Stimulated activated CD8-positive, alpha-beta memory T cell treated with anti-CD3 and anti-CD28 coated beads, Interleukin-15, amount 100 ng/mL, for 24 hours (primary cell): ENCODE measurements at places on chromosomes 2 and 18.

- DNase-seq = no peak
Measured at GRCh38 chr18:39701839-39702238, 2136.2 kb upstream of the CELF4 start.

DNA sequence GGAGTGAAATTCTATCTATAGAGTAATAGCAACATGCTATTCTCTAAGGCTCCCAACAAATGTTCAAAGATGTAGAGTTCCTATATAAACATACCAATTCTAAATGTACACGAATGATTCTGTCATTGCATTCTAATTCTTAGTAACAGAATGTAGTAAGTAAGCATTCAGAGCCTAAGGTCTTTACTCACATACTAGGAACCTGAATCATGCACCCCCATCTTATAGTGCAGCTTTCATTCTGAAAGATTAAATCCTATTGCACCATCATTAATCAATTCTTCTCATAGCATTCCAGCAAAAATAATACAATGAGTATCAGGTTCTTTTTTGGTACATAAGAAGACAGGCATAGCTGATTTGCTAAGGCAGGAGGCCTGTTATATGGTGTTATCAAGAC, 230.0 kb downstream of the NCKAP5 start:
- DNase-seq = no peak

DNA sequence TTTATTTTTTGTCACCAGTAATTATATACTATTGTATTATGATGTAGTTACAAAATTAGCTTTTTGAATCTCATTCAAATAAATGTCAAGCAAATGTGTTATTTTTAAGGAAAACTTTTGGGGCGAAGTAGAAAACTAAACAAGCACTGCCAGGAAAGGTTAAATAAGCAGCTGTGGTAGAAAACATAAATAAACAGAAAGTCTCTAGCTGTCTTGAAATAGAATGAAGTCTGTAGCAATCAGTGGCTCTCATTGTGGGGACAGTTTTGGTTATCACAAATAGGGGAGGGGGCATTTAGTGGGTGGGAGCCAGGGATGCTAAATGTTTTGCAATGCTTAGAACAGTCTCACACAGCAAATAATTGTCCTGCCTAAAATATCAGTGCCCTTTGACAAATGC, 3.4 kb downstream of the INSIG2 start:
- no peak for DNase-seq

GRCh38 chr18:63253014-63253413, 66.6 kb downstream of the BCL2 start:
- DNase-seq = no peak

DNA sequence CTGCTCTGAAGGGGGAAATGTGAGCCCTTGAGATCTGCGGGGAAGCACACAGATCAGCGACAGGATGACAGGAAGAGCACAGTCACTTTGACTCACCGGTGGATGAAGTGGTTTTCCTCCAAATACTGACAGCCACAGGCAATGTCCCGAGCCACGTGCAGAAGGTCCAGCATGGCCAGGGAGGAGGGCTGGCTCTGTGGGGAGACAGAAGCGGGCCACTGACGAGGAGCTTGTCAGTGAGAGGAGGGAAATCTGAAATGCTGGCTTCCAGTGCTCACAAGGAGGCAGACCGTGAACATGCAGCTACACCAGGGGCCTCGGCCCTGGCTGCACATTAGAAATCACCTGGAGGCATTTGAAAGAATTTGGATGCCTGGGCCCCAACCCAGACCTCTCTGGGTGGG, 98.7 kb downstream of the CLIP4 start:
- DNase-seq = no peak

DNA sequence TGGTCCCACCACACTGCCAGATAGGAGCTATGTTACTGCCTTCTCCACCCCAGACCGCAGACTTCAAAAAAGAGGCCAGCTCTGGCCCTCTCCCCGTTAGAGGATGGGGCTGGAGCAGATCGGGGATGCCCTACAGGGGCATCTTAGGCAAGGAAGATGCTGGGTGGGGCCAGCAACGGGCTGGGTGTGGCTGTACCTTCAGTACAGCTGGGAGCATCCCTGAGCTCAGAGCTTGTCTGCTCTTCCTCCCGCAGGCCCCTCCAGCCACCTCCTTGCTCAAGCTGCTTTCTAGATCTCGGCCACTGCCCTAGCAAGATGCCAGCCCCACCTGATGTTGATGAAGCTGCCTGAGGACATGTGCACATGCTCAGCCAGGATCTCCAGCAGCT, 9.8 kb downstream of the PTPRN start:
- no peak for DNase-seq

DNA sequence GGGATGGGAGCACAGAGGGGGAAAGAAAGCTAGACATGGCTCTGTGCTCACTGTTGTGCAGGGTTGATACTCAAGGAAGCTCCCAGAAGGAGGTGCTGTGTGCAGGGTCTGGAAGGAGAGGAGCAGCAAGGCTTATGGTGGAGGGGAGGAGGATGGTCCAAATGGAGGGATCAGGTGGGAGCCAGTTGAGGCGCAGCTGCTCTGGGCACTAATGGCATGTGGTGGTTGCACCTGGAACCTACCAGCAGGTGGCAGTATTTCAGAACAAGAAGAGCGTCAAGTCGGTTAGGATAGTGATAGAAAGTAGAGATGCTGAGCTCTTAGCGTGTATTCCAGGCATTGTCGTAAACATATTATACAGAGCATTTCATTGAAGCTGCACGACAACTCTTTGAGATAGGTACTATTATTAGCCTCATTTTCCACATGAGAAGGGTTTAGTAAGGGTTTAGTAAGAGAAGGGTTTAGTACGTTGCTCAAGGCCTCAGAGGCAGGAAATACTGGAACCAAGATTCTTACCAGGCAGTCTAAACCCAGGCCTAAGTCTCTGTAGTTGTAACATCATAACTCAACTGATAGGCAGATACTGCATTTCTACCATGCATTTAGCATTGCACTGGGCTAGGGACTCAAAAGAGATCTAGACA, 223.7 kb downstream of the CYP26B1 start:
- no peak for DNase-seq

GRCh38 chr18:48161911-48162698, 231.6 kb upstream of the SMAD2 start:
- DNase-seq = no peak

DNA sequence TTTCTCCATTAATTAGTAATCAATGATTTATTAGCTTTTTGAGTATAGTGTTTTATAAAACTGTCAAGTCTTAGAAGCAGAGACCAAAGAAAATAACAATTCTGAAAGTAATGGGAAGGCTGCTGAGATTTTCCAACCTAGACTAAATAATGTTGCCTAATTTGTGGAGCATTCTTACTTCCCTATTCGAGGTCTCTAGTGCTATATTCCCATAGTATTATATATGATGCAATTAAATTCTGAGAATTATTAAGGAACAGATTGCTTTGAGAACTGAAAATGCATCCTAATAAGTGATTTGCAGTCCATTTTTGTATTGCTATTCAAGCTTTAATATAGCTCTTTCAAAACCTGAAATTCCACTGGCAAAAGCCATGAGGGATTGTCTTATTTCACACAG, 27.7 kb upstream of the DOCK10 start:
- DNase-seq = no peak

DNA sequence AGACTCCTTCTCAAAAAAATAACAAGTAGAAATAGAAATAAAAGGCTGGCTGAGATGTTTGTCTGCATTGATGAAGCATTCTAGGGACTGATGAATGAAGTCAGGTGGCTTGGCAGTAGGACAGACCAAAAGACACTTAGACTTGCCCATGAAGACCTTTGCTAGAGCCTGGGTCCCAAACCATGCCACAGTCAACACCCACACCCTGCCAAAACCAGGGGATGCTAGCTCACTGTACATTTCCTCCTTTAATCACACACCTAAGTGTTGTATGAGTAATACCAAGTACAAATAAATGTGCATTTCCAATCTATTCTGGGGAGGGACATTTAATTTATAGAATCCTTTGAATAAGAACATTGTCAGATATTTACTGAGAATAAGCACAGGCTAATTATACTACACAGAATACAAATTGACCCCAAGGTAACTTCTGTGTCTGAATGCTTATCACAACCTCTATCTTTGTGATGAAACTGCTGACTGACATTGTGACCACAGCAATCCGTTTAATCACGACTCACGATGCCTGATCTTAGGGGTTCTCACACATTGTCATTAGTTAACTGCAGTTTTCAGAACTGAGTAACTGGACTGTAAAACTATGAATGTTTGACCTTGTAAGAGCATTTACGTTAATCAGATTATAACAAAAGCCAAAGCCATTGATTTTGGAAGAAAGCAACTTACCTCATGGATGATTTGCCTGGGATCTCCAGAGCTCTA, 10.5 kb upstream of the NOL10 start:
- DNase-seq = no peak

- no peak for DNase-seq
Measured at GRCh38 chr2:53655256-53655655, 112.3 kb upstream of the CHAC2 start.

DNA sequence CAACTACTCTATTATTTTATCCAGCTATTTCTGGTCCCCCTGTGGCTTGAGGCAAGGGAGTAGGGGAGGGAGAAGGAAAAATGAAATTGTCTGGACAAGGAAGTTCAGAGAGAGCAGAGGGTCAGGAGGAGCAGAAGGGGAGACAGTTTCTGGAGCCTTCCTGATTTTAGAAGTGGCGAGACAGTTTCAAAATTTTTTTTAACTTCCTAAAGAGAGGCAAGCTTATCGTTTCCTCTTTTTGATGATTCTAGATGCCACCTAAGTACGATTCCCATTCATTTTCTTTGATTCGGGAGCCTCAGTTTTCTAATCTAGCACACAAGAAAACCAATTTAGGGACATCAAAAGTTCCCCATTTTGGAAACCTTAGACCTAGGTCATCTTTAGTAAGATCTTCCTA, 96.9 kb upstream of the B3GNT2 start:
- no peak for DNase-seq

- DNase-seq = no peak
Measured at GRCh38 chr2:241931084-241931975, 61.8 kb downstream of the RTP5 start.

- no peak for DNase-seq
Measured at GRCh38 chr2:211144078-211144477, 587.7 kb downstream of the CPS1 start.

- no peak for DNase-seq
Measured at GRCh38 chr2:105442056-105442455, 43.2 kb upstream of the FHL2 start.

- DNase-seq = no peak
Measured at GRCh38 chr2:68463287-68463877, 3.7 kb downstream of the FBXO48 start.

DNA sequence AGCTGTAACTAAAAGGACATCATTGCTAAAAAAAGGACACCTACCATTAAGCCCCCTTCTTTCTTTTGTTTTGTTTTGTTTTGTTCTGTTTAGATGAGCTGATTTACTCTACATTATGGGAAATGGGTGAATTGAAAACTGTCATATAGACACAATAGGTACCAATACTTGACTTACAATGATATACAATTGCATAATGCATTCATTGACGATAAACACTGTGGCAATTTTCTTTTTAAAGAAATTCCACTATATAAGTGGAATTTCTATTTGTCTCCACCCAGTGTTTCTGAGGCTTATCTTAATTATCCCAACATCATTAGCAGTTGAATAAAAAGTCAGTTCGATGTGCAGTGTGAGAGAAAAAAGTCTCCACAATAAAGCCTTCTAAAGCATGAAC, 282.1 kb downstream of the BCL2 start:
- DNase-seq = no peak

DNA sequence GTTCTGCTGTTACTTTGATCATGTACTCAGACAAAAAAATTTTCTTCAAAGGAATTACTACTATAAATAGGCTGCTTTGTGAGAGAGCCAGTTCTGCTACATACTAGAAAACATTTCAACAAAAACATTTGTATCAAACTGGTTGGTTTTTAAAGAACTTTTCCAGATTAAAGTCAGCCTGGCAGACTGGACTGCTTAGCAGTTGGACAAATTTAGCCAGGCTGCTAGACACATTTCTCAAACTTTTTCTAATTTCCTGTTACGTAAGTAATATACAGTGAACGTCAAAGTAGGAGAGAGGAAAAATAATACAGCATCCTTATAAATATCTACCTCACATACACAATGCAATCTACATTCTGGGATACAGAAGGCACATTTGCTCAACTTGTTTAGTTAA, 109.5 kb downstream of the SP3 start:
- no peak for DNase-seq

DNA sequence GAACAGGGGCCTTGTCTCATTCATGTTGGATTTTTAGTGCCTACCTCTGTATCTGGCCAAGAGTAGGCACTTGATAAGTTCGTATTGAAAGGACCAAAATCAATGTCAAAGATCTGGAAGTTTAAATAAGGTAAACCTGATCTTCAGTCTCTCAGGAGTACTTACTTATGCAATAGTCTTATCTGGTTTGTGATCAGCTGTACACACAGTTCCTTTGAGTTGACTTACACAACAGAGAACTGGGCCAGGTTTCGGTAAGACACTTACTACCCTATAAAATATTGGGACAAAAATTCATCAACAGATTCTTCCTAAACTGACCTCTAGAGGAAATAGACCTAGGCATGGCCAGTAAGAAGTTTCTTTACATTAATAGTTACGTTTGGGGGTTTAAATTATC, 113.6 kb upstream of the NXPH2 start:
- no peak for DNase-seq

DNA sequence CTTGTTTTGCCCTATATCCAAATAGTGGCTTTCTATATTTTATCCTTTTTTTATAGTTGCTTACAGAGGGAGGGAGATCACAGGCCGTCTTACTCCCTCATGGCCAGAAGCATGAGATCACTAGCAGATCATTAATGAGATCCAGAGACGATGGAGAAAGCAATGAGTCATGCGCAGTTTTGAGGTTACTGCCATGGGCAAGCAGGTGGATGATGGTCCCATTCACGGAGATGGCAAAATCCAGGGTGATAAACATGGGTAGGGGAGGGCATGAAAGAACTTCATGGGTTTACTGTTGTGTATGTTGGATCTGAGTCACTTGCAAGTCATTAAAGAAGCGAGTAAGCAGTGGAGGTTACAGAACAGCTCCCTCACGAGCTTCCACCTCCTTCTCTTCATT, 60.4 kb downstream of the C18orf63 start:
- no peak for DNase-seq

DNA sequence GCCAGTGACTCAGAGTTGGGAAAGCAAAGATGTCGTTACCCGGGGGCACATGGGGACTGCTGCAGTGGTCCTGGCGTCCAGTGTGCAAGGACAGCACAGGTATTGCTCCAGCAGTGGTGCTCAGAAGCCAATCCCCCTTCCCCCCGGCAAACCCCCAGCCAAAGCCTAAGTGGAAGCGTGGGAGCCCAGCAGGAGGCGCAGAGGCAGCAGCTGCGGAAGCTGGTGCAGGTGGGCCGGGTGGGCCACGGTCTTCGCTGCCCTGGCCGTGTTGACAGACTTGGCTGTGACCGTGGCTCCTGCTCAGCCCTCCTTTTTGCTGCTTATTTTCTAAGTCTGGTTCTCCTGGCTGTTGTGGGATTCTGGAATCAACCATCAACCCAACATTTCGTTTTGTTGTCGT, 369.8 kb upstream of the ST6GAL2 start:
- no peak for DNase-seq

DNA sequence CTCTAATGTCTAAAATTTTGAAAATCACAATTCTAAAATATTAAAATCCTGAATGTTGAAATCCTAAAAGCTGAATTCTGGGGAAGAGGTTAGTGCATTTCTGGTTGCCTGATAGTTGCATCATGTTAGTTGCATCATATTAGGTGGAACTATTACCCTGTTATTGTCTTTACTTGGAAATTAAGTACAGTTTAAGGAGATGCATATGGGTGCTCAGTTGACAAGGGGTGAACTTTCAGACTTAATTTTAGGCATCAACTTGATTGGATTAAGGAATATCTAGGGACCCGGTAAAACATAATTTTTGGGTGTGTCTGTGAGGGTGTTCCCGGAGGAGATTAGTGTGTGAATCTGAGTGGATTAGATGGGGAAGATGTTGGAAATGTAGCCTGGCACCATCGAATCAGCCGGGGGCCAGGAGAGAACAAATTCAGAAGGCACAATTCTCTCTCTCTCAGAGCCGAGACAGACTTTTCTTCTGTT, 409.8 kb downstream of the PLCL1 start:
- no peak for DNase-seq
